ENCODE measurements at places on chromosomes 1 and 21.
A peak's percentile ranks its signal among the peaks of the same experiment; 100 is the strongest.

DNA sequence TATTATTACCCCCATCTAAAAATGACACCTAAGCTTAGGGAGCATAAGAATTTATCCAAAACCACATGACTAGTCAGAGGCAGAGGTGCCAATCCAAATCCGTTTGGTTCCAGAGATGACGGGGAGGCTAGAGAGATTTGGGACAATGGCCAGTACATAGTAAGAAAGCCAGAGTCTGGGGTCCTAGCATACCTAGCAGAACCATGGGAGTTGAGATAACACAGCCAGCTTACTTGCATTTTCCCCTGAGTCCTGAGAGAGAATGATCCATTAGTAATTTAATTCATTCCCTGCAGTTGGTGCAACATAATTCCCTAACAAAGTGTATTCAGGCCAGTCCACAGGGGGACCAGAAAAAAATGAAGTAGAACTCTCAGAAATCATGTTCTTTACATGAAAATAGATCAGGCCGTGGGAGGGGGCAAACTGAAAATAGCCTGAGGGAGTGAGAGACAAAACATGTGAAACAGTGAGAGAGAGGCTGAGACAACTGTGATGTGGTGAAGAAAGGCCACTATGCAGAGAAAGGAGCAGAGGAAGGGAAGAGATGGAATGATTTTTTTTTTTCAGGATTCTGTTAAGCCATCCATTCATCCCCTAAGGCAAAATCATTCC, 243.3 kb downstream of the BRINP2 start:
- no peak for DNase-seq

DNA sequence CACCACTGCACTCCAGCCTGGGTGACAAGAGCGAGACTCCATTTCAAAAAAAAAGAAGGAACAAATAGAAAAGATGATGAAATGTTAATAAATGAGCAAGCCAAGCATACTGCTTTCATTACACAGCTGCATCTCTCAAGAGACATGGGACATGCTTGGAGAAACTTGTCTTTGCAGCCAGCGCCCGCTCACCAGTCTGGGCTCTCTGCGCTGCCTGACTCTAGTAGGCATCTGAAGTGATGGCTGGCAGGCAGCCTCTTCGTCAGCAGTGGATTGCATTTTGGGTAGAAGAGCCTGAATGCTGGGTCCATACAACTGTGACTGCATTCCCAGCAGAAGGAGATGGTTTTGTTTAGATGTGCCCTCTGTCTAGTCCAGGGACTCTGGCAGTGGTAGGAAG, 48.0 kb downstream of the IL6R start:
- no peak for DNase-seq

- DNase-seq: no peak
Measured at GRCh38 chr1:94117259-94117851, 3.6 kb downstream of the ABCA4 start.

DNA sequence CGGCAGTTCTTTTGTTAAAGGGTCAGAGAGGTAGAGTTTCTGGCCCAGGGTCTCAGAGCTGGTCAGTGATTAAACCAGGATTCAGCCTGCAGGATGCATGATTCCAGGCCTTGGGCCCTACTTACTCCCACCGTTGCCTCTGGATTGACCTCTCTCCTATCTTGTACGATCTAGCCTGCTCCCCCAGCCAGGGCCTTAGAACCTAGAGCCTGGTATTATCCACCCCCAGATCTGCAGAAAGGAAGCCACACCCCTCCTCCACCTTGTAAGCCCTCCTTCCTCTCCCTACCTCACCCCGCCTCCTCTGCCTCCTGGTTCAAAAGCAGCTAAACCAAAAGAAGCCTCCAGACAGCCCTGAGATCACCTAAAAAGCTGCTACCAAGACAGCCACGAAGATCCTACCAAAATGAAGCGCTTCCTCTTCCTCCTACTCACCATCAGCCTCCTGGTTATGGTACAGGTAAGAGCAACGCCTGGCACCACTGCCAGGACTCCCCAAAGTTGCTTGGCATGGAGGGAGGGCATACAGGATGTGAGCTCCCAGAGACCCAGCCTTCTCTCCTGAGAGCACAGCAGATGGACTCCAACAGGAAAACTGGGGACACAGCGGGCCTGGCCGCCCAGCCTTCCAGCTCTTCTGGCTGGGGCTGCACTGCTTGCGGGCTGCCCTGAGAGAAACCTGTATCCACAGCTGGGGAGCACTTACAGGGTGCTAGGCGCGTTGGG, at the start of gene CD52:
Gene CD52 (plus strand): TSS at position 347 of the 726 bp plus-strand sequence. CDS start 60 bp downstream, at position 407.
- peak; percentile 53 for DNase-seq

DNA sequence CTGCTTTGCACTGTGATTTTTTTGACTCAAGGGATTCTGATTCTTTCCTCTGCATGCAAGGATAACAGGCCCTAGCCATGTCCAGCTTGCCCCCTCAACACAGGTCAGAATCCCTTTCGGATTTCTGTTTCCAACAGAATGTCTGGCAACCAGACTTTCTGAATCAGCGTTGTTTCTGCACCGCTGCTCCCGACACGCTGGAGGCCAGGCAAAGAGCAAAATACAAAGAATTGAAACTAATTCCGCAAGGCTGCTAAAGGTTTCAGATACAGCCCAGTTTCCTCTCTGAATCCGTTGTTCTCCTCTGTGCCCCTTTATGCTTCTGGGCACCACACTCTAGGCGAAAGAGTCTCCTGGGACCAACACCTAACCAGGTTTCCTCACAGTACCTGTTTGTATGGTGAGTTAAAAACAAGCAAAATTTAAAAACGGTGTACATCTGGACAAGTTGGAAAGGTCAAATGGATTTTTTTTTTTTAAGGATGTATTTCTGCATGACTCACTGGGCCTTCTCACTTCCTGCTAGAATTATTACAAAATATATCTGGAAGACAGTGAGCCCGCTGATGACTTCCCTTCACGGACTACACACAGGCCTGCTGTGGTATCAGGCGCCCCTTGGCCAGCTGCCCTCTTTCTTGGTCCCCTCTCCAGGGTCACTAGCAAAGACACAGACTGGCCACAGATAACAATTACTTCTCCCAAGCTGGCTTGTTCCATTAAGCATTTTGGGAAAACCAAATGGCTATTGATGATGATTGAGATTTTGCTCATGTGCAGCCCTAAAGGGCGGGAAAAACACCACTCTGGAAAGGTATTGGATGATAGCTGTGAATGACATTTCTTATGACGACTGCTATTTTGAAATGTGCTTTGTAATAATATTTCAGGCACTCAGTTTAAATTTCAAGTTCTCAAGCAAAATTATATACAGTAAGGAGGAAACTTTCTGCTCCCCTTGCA, 118.3 kb downstream of the TGFB2 start:
- no peak for DNase-seq

DNA sequence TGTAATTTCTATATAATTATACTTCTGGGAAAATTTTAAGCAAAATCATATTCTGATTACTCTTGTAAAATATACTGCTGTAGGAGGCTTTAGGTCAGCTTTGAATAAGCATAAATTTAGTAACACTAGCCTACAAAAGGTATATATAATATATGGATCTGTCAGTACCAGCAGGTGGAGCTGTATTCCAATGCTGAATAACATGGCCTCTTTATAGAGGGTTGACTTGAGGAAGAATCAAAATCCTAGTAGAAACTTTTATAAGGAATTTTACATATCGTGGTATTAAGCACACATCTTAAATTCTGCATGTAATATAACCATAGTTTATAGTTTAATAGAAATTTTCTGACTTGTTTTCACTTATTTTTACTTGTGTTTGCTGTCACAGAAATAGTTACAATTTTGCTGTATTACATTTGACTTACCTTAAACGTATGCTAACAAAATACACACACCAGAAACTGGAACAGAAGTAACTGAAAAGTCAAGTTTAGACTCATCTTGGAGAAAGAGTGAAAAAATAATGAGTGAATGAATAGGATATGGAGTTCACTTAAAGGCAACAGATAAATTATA, 79.3 kb downstream of the HMCN1 start:
- DNase-seq: no peak

DNA sequence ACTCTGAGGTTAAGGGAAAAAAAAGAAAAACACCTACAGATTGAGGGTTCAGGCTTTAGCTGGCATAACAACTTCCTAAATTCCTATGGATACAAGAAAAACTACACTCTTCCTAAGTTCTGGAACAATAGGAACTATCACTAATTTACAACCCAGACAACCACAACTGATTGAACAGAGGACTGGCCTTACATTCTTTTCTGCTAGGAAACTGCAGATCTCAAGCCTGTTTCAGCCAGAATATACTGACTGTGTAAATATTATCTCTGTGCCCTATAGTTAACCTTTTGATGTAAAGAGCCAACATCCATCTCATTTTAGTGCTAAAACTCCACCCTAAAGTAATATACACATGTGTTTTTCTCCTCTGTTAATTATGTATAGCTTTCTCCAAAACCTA, 1186.5 kb upstream of the TMPRSS15 start:
- no peak for DNase-seq

DNA sequence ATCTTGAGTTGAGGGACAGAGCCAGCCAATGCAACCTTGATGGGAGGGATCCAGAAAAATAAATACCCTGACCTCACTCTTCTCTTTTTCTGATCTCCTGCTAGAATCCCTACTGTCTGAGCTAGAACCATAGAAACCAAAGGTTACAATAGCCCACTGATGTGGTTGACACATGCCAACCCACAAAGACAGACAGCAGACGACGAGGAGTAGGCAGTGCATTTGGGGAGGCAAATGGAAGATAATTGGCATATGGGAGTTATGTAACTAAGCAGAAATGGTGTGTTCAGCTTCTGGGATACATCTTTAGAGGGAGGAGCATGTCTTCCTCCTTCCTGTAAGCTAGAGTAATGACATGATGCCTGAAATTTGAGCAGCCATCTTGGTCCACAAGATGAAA, 171.7 kb upstream of the FGGY start:
- DNase-seq: no peak

GRCh38 chr1:31507221-31507620, 69.1 kb upstream of the TINAGL1 start:
- no peak for DNase-seq

DNA sequence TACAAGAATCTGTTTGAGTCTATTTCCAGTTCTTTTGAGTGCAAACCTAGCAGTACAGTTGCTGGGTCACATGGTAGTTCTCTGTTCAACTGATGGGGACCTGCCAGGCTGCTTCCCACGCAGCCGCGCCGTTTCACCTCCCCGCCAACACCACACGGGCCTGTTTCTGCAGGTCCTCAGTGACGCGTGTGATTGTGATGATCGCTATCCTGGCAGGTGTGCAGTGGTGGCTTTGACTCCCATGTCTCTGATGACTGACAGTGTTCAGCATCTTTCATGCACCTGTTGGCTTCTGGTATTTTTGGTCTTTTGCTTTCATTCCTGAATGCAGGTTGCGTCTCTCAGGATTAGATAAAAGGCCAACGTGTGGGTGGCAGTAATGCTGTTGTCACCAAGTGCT, 41.6 kb downstream of the FAAP20 start:
- no peak for DNase-seq

DNA sequence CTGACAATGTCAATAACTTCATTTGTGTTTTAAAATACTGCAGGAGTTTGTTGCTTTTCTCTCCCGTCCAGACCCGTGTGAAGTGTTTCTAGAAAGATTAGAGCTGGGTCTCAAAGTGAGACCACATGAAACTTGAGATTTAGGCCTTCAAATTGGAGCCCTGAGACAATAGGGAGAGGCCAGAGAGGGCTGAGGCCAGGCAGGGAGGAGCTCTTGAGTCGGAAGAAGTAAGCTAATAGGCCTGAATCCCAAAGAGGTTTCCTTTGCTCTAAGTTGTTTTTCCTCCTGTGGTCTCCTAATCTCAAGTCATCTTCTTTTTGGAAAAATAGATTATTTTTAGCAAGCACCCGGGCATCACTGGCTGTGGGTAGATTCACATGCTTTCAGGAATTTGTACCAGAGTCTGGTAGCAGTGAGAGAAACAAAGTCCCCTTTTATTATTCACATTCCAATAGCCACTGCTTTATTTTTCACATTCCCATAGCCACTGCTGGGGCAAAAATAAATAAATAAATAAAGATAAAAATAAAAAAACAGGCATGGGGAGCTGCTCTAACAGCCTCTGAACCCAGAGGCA, 25.6 kb downstream of the CD244 start:
- DNase-seq: no peak

GRCh38 chr1:211472724-211473123, 19.2 kb downstream of the RD3 start:
- no peak for DNase-seq

- no peak for DNase-seq
Measured at GRCh38 chr21:34737115-34737514, 68.3 kb downstream of the CLIC6 start.

DNA sequence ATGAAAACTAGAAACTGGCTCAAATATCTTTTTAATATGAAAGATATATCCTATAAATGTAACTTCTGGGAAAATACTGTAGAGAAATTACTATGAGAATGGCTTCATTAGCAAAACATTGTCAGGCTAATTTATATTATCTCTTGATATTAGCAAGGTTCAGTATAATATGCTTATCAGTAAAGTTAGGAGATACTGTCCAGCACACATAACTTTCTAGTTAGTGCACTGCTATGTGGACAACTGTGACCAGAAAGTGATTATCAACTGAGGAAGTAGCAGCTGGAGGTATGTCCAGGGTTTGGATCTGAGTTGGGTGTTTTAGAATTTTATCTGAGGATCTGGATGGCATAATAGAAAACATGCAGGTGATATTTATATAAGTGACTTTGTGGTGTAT, 7.5 kb downstream of the LRRC8C start:
- no peak for DNase-seq

DNA sequence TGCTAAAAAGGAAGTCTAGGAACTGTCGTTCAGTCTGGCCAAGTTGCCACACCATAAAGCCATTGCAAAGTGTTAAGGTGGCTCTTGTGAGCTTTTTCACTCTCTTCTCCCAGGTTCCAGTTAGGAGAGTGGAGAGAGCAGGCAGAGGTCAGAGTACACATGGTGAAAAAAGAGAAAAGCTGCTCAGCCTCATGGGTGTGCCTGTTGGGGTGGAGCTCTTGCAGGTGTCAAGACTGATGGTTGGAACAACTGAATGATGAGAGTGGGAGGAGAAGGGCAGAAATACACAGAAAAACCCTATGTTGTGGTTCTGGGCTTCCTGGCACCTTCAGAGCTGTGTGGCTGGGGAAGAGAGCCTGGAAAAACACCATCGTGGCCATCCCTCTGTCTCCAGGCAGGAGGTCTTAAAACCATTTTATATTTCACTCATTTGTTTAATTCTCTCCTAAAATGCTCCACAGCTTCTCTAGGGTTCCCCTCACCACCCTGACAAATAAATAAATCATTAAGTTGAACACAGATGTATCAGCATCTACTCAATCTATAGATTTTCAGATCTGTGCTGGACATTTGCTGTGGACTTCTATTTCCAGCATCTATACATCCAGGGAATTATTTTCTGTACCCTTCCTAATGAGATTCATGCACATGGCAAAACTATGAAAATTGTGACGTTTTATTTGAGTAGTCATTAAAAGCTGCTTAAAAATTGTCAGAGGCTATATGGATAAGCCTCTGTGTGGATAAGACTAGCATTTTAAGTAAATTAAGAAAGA, 17.5 kb downstream of the UBASH3A start:
- DNase-seq: no peak

- DNase-seq: peak; percentile 22
Measured at GRCh38 chr1:50969611-50970508, at the start of gene CDKN2C. Gene CDKN2C, plus strand, starts transcription at chr1:50970245. Its CDS starts 124 bp downstream, at chr1:50970369.

GRCh38 chr1:203025686-203026030, 633 bp upstream of the PPFIA4 start:
- DNase-seq: no peak

All from activated T-helper 1 cell treated with anti-CD3 and anti-CD28 coated beads, Interleukin-2, amount 50 U/mL, for 16 hours (primary cell).